ENCODE measurements at places on chromosomes 5 and 9.

DNA sequence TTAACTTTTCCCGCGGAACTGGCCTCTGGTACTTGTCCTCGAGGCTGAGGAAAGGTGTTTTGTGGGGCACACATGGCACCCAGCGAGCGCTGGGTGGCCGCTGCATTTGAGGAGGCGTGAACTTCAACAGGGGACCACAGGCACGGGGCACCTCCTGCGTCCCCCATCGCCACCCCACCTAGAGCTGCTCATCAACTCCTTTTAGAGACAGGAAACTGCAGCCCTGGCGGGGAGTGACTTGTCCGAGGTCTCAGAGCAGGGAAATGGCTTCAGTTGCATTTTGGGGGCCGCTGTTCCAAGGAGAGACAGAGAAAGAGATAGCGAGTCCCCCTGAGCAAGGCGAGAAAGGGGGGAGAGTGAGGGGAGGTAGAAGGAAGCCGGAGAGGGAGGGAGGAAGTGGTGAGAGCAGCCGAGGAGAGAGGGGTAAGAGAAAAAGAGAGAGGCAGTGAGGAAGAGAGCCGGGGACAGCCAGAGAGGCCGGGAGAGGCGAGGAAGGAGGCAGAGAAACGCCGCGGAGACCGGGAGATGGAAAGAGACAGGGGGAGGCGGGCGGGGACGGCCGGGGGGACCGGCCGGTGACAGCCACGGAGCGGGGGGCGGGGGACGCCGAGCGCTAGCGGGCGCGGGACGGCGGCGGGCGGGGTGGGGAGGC is 12.5 kb upstream of the LHX2 start:
- no peak for DNase-seq

- DNase-seq: no peak
Observed at GRCh38 chr9:109912082-109912582, 132.1 kb downstream of the PALM2AKAP2 start.

DNA sequence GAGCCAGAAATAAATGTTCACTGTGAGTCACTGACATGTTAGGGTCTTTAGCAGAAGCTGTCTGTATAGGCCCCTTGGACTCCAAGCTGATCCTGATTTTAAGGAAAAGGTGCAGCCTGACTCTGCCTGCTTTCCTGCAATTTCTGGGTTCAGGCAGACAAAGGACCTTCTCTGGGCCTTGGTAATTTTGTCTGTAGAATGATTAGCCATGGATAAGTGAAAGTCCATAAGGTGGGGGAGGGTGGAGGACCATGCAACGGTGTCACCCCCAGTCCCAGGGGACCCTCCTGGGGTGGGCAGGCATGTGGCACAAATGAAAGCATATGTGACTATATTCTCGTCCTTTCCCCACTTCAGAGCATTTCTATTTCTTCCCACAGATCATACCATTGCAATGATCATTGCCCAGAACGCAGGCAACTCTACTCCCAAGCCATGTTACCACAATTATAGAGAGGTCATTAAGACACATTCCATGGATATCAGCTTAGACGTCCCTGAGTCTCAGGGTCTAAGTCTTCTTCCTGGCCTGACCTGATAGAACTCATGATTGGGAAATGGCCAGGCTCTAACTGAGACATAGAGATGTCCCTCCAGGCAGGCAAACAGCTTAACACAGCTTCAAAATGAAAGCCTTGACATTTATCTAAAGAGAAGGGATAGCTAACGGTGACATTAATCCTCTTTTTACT is 157.9 kb upstream of the ALDH1B1 start:
- DNase-seq: no peak

GRCh38 chr5:136890431-136891148 is 525.2 kb upstream of the TRPC7 start:
- DNase-seq: no peak

GRCh38 chr9:70491426-70492318 is 77.2 kb upstream of the KLF9 start:
- DNase-seq: no peak

GRCh38 chr9:21995666-21996398 is 1.2 kb downstream of the CDKN2B-AS1 start:
- peak; percentile 39 for DNase-seq

DNA sequence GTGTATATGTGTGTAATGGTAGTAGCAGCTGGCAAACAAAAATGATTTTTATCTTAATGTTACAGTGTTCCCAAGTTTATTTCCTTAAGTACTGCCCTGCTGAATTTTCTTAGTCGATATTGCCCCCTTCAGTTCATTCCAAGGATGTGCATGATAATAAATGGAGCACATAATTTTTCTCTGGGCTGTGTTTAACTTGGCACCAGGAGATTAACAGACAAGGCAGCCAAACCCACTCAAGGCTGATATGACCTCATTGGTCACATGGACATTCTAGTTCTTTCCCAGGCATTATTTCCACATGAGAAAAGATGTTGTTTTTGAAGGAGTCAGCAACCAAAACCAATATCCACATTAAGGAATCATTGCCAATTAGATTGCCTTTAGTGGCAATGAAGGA is 61.8 kb downstream of the COX7C start:
- peak; percentile 74 for DNase-seq

DNA sequence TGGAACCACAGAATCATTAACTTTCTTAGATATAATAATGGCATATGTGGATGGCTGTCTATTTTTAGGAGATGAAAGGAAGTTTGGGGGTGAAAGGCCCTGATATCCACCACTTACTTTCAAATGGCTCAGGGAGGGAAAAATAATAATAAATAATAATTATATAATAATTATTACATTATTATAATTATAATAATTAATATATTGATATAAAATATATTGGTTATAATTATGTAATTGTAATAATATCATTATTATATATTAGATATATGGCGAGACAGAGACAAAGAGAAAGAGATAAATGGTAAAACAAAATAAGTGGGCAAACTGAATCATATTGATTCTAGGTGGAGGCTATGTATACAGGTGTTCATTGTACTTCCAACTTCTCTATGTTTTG is 136.6 kb downstream of the GAPVD1 start:
- no peak for DNase-seq

DNA sequence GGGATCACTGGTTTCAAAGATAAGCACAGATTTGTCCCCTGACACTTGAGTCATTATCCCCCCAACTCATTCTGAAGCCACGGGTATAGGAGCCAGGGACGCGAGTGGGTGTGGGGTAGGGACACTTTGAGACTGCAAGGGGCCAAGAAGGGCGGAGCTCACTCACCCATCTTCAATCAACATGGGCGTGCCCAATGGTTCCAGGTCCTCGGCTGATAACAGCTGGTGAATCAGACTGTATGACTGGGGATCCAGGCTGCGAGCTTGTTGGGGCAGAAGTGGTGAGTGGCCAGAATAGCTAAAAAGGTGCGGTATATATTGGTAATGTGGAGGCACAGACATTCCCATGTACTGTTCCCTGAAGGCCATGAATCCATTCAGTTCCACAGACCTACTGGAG is 30.7 kb upstream of the NR5A1 start:
- peak; percentile 56 for DNase-seq

GRCh38 chr9:38059233-38059936 is 9.6 kb downstream of the SHB start:
- no peak for DNase-seq

GRCh38 chr5:173314166-173314952 is 13.9 kb downstream of the STC2 start:
- no peak for DNase-seq

DNA sequence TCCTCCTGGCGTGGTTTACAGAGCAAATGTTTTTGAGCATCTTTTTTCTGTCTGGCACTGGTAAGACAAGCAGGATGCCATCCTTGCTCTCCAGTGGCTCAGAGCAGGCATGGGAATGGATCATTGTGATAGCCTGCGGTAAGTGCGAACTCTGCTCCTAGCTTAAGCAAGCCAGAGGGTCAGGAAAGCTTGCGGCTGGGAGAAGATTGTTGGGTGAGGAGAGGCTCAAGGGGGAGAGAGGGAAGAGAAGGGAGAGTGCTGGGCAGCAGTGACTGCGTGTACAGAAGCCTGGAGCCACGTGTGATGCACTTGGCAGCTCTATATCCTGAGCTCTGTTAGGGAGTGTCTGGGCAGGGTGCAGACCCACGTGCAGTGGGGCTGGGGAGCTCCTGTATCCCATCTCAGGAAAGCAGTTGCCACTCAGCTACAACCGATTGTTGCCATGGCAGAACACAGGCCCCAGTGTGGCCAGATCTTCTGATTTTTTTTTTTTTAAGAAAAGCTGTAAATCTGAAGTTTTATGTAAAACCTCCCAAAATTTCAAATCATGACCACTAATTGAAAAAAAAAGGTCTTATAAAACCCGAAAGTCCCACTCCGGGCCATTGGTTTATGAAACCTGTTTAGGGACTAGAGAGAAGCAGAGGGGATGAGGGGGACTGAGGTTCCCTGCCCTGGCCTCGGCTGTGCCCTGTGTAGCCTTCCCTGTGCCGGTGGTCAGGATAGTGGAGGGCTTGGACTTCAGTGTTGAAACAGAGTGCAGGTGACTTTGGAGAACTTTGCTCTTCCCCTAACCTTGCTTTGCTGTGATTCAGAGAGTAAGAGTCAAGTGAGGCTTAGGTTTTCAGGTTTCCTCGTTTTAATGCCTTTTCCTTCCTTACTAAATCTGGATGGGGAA is 67.3 kb downstream of the ZNF618 start:
- DNase-seq: no peak

GRCh38 chr5:31048282-31049270 is 144.9 kb upstream of the CDH6 start:
- no peak for DNase-seq

DNA sequence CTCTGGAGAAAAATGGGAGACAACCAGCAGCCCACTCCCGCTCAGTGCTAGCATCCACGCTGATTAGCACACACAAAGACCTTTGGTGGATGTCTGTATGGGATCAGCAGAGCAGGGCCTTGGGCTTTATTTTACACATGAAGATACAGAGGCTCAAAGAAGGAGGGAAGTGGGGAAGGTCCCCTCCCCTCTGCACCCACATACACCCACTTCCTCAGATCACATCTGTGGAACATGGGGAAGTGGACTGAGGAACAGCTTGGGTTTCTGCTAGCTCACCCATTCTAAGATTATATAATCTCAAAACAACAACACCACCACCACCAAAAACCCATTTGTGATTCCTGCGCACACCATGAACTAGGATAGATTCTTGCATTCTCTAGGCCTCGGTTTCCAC is 14.0 kb downstream of the GGTA1 start:
- peak; percentile 85 for DNase-seq

- no peak for DNase-seq
Observed at GRCh38 chr5:133367071-133367786, 245.1 kb downstream of the FSTL4 start.

- DNase-seq: no peak
Observed at GRCh38 chr9:87340391-87340790, 157.3 kb upstream of the DAPK1 start.

DNA sequence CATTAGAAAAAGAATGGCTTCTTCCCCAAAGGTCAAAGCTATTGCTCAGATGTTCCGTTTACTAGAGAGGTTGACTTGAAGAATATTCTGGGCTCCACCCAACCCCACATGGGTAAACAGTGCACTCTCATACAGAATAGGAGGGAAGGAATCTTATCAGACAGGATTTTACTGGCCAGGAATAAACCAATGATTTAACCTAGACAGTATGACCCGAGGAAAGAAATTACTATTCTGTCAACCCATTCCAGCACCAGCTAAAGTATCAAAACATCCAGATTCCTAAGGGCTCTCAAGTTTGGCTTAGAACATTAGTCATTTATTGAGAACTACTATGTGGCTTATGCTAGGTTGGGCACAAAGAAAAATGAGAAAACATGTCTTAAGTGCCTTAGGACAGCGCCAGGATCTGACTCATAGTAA is 493.6 kb upstream of the KLF4 start:
- no peak for DNase-seq

DNA sequence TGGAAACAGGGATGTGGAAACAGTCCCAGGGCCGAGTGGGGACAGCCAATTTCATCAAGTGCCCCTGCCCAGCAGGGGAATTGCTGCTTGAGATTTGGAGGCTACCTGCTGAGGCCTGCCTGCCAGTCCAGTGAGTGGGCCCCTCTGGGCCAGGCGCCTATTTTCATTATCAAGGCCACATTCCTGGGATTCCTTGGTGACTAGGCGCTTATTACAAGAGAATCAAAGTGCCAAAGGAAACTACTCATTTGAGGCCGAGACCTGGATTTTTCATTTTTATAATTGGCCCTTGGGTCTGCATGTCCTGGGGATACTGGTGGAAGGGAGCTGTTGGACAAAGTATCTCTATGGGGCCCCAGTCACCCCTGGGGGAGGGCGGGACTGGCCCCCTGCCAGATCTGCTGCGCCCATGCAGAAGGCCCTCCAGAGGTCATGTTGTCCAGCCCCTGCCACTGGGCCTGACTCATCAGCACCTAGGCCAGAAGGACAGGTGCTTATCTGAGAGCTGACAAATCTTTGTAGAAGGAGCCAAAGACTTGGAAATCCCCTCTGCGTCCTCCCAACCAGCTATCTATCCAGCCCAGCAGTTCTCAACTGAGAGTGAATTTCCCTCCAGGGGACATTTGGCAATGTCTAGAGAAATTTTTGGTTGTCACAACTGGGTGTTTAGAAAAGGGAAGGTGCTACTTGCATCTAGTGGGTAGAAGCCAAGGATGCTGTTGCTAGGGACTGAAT is 45.6 kb downstream of the FOXI1 start:
- DNase-seq: peak; percentile 69

GRCh38 chr5:57727591-57727990 is 245.0 kb upstream of the ACTBL2 start:
- DNase-seq: no peak

GRCh38 chr5:119322312-119322947 is 33.4 kb upstream of the TNFAIP8 start:
- DNase-seq: no peak

GRCh38 chr5:172150514-172151425 is 37.3 kb downstream of the STK10 start:
- DNase-seq: peak; percentile 88

GRCh38 chr9:136019041-136019680 is 58.0 kb upstream of the UBAC1 start:
- DNase-seq: no peak

DNA sequence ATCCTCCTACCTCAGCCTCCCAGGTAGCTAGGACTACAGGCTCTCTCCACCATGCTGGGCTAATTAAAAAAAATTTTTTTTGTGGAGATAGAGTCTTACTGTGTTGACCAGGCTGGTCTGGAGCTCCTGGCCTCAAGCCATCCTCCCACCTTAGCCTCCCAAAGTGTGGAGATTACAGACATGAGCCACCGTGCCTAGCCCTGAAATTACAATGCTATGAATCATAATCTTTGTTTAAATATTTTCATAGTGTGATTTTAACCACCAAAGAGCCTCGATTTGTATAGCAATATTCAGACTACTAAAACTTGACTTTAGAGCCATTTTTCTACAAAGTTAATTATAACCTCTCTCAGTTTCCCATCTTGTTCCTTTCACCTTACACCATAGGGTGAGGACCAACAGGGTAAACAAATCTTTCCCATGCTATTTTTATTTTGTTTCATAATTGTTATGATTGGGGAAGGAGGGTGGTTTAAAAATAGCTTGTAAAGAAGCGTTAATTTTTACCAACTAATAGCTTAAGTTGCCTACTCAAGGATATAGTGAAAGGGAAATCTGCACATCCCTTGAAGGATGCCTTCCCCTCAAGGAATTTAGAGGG is 32.7 kb downstream of the UBE2D2 start:
- DNase-seq: no peak

GRCh38 chr5:175378444-175379028 is 65.4 kb downstream of the DRD1 start:
- no peak for DNase-seq

- no peak for DNase-seq
Observed at GRCh38 chr5:95711501-95712346, 19.4 kb upstream of the RHOBTB3 start.
